ENCODE measurements at places on chromosomes 2 and 18.

DNA sequence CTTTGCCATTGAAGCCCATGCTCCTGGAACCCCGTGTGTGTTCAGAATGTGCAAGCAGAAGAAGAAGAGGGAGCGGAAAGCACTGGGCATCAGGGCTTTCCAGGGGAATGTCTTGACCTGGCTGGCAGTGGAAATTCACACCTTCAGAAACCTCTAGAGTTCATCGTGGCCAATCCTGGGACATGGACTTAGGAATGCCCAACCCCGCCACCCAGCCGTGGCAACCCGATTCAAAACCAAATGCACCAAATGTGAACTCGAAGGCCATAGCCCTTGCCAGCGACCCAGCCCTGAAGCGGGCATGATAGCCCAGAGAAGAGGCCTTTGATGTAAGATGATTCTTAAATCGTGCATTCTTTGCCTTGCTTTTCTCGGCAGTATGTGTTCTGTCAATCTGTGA lies 69.4 kb downstream of the ADI1 start:
- DNase-seq = no peak

DNA sequence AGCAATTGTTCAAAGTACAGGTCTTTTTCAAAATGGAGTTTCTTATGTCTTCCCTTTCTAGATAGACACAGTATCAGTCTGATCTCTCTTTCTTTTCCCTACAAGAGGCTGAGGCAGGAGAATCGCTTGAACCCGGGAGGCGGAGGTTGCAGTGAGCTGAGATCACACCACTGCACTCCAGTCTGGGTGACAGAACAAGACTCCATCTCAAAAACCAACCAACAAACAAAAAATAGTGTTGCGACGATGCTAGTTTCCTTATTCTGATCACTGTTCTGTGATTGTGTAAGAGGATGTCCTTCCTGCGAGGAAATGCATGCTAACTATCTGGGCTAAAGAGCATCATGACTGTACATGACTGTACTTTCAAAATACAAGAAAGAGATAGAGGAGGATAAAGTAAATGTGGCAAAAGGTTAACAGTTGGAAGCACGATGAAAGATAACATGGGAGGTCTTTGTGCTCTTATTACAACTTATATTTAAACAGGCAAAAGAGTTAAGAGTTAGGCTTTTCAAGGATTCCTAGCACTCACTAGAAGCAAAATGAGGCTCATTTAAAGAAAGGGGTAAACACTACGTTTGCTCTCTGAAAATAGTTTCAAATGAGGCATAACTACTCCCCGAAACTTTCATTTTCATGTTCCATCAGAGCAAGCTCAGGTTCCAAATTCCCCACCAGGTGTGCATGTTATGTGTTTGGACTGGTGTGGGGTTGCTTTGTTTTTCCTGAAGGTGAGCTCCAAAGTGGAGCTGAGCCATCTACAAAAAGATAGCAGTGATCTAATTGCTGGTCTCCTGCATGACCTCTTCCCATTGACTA lies 23.8 kb downstream of the SOWAHC start:
- no peak for DNase-seq

DNA sequence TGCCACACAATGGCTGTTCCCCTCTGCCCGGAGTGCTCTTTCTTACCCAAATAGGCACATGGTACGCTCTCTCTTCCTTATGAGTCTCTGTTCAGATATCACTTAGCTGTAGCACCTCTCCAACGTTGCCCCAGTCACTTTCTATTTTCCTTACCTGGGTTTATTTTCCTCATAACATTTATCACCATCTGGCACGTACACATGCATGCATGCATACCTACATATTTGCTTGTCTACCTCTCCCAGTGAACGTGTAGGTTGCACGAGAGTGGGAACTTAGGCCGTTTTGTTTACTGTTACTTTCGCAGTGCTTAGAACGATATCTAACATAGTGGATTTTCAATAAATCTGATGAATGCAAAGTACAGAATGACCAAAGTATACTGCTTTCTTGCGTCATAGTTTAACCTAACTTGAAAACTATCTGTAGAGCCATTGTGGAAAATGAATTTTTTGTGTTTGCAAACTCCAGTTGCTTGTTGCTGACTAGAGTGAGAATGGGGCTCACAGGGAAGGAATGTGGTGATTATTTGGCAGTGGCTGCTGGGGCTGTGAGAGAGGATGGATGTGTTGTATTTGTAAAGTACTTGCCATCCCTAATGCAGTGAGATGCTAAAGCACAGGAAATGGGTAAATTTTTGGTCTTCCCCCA lies 47.1 kb downstream of the ACSL3 start:
- DNase-seq = peak; percentile 66

DNA sequence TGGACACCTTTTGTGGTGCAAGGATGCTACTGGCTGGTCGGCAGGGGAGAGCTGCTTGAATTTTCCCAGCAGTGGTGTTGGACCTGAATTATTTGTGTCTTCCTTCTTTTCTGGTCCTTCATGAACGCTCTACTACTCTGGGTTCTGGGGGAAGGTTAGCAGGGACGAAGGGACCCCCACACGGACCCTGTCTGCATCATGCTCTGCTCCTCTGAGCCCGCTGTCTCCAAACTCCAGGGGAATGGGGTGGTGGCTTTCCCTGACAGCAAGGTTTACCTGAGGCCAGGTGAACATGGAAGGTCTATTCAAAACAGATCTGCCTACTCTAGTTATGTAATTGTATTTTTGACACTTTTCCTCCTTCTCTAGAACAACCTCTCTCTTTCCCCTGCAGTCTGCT lies 168.5 kb upstream of the PXDN start:
- DNase-seq = no peak

DNA sequence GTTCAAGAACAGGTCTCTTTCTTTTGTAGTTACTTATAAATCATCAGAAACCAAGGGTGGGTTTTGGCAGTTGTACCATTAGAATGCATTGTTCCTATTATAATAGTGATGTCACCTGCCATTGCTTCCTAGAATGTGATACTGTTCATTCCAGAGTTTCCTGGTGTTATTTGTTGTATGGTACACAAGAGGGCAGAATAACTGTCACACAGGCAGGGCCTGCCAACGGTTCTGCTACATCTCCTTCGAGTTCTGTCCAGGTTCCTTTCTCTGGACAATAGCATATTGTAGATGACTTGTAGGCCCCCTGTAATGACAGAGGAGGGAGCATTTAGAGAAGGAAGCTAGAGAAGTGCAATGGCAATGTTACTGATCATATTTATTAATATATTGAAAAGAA lies 98.3 kb downstream of the KLHL14 start:
- no peak for DNase-seq

- no peak for DNase-seq
Measured at GRCh38 chr2:218773881-218774280, 8.1 kb upstream of the CYP27A1 start.

DNA sequence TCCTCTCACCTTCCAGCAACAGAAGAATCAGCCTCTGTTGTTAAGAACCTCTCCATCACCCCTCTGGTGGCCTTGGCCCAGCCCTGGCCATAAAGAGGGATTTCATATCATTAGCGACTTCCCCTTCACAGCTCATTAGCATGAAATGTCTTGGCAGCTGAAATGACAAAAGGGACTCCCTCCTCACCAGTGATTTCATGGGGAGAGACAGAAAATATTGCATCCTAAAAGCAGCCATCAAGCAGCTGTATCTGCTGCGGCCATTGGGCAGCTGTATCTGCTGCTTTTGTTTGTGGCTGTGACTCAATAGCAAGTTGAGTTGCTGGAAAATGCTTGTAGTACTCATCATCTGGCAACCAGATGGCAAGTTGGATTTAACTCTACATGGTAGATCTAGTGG lies 105.9 kb upstream of the RMDN2 start:
- DNase-seq = peak; percentile 94

- DNase-seq = no peak
Measured at GRCh38 chr2:129004485-129004884, 685.8 kb upstream of the HS6ST1 start.

DNA sequence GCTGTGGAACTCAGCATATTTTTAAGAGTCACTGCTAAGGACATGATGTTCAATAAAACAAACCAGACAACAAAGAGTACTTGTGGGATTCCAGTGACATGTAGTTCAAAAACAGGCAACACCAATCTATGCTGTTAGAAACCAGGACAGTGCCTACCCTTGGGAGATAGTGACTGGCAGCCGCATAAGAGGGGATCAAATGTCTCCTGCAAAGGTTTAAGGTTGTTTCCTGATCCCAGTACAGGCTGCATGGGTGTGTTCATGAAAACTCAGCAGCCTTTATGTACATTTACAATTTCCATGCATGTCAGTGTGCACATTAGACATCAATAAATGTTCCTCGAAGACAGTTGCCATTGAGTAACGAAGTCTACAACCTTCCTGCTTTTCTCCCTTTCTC lies 183.8 kb downstream of the PID1 start:
- DNase-seq = no peak

GRCh38 chr2:21198637-21199036 lies 74.9 kb downstream of the TDRD15 start:
- no peak for DNase-seq

GRCh38 chr2:130975729-130976128 lies 117.5 kb downstream of the FAM168B start:
- no peak for DNase-seq

GRCh38 chr2:1282552-1282951 lies 130.7 kb upstream of the TPO start:
- peak; percentile 16 for DNase-seq

DNA sequence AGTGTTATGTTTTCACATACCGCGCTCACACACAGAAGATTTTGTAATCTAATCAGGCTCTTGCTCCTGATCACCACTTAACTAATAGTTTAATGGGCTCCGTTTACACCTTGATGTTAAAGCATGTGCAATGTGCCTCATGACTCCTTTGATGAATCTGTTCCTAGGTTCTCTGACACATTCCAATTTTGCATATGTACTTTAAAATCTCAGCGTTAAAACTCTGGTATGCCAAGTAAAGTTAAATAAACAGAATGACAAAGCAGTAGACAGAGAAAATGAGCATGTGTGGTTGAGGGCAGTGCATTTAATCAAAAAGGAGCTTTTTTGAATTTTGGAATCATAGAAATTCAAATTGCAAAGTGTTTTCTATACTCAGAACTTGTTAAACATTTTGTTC lies 96.4 kb downstream of the TCF4 start:
- no peak for DNase-seq

GRCh38 chr2:176817061-176817565 lies 395.5 kb upstream of the HNRNPA3 start:
- DNase-seq = peak; percentile 7

DNA sequence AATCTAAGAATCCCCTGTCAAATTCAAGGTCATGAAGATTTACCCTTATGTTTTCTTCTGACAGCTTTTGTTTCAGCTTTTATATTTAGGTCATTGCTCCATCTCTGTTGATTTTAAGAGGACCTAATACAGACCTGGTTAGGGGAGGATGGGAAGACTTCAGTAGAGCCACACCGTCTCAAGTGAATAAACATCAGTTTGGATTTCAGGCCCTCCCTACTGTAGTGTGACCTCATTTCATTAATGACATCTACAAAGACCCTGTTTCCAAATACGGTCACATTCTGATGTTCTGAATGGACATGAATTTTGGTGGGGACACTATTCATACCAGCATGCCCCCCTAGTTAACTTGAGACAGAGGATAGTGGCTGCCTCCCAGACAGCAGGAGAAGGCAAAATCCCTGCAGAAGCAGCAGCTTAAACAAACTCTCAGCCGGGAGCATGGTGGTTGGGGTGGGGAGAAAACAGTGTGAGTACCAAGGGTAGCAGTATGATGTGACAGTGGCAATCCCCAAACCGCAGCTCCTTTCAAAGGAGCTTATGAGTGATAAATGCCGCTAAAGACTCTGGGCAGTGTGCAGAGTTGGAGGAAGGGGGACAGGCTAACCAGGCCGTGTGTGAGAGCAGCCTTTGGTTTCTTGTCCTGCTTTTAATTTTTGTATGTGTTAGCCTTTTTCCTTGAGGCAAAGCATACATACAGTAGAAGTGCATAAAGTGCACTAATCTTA lies 65.9 kb upstream of the TNP1 start:
- no peak for DNase-seq

- DNase-seq = no peak
Measured at GRCh38 chr2:69080071-69080470, 67.1 kb downstream of the ANTXR1 start.

- DNase-seq = no peak
Measured at GRCh38 chr2:39821871-39822270, 42.8 kb upstream of the THUMPD2 start.

DNA sequence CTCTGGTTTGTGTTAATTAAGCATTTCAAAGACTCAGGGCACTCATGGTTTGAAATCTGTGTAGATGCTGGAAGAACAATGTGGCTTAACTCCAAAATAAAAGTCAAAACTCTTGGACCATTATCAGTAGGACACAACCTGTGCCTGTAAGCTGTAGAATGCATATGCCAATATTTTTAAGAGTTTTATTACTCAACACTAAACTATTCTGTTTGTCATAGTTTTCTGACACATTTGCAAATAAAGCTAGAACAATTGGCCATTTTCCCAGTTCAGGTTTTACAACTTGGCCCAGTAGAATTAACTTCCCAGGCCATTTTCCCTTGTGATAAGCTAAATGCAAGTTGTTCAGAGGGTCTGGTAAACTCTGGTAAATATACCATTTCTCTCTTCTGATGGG lies 713.1 kb downstream of the CBLN2 start:
- DNase-seq = peak; percentile 4

GRCh38 chr2:40034198-40034597 lies 255.1 kb upstream of the THUMPD2 start:
- peak; percentile 75 for DNase-seq

Data from fibroblast of upper back skin (primary cell).